ENCODE measurements at places on chromosomes 2 and 18. TPM values are rescaled to one million over a fixed set of nuclear protein-coding genes. Genes with fewer than 3 reads are reported as not detected.
A peak's percentile ranks its signal among the peaks of the same experiment; 100 is the strongest.

FAM110C gene
- polyA plus RNA-seq, result 7.6 TPM

CIDEA gene
- polyA plus RNA-seq, result 1.0 TPM

TLX2 gene
- 0.27 TPM for polyA plus RNA-seq

OTOS gene
- polyA plus RNA-seq, result not detected

GFPT1 gene
- 29.6 TPM for polyA plus RNA-seq

CCT4 gene
- polyA plus RNA-seq, result 132 TPM

OTOF gene
- 5.7 TPM for polyA plus RNA-seq

ITGAV gene
- 42.8 TPM for polyA plus RNA-seq

KCNG2 gene
- 2.2 TPM for polyA plus RNA-seq

GRCh38 chr18:75823471-75823870, 396.0 kb upstream of the SMIM21 start:
- DNase-seq, result no peak
- H3K27ac ChIP-seq, result no peak overlapping the region
- no peaks in the 10 kb centered on the region for H3K4me1 ChIP-seq
- H3K36me3 ChIP-seq, result no peaks in the 10 kb centered on the region
- H3K4me3 ChIP-seq, result no peak overlapping the region

GRCh38 chr18:36620788-36621187, 208.0 kb downstream of the TPGS2 start:
- peaks cover 6% of the 10 kb centered on the region for H3K36me3 ChIP-seq
- H3K27me3 ChIP-seq, result no peaks in the 10 kb centered on the region
- DNase-seq, result no peak

GRCh38 chr2:160324917-160325316, 124.8 kb upstream of the ITGB6 start:
- H3K4me3 ChIP-seq, result no peak overlapping the region
- H3K27ac ChIP-seq, result no peak overlapping the region
- H3K27me3 ChIP-seq, result no peaks in the 10 kb centered on the region
- DNase-seq, result no peak
- no peaks in the 10 kb centered on the region for H3K4me1 ChIP-seq

DNA sequence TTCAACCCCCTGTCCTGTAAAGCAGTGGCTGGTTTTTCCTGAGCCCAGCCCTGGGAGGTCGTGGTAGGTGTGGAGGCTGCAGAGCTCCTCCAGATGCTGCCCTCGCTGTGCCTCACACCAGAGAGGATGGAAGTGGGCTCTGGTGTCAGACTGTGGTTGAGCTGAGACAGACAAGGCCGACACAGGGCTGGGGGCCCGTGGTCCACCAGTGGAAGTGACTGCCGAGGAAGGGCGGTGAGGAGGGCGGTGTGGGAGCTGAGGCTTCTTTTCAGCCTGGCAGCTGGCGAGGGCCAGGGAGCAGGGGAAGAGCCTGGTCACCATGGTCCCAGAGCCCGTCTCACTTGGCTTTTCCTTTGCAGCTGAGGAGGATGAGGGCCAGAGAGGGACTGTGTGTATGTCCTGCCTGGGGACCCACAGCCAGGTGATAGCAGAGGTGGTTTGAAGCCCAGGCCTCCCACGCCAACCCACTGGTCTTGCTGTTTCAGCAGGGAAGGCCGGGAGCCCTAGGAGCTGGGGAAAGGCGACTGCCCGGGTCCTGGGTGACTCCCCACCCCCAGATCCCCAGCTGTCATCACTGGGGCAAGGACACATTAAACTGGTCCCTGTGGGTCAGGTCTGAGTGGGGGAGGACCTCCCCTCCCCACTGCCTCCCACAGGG, 8.5 kb downstream of the SFTPB start:
- H3K4me3 ChIP-seq, result no peak overlapping the region
- H3K4me1 ChIP-seq, result peaks cover 4% of the 10 kb centered on the region
- DNase-seq, result no peak
- H3K27me3 ChIP-seq, result no peaks in the 10 kb centered on the region

DNA sequence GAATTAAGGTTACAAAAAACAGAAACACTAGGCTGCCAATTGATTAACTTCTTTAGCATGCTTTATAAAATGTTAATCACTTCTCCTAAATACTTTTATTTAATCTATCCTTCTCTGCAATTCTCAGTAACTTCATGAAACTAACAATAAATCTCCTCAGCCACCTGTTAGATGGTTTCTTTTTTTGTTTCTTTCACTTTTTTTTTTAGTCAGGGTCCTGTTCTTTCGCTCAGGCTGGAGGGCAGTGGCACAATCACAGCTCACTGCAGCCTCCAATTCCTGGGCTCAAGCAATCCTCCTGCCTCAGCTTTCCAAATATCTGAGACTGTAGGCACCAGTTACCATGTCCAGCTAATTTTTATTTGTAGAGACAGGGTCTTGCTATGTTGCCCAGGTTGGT, 213.4 kb upstream of the STK17B start:
- no peak for DNase-seq
- H3K27me3 ChIP-seq, result no peaks in the 10 kb centered on the region
- no peak overlapping the region for H3K4me3 ChIP-seq
- no peaks in the 10 kb centered on the region for H3K4me1 ChIP-seq
- no peak overlapping the region for H3K27ac ChIP-seq

DNA sequence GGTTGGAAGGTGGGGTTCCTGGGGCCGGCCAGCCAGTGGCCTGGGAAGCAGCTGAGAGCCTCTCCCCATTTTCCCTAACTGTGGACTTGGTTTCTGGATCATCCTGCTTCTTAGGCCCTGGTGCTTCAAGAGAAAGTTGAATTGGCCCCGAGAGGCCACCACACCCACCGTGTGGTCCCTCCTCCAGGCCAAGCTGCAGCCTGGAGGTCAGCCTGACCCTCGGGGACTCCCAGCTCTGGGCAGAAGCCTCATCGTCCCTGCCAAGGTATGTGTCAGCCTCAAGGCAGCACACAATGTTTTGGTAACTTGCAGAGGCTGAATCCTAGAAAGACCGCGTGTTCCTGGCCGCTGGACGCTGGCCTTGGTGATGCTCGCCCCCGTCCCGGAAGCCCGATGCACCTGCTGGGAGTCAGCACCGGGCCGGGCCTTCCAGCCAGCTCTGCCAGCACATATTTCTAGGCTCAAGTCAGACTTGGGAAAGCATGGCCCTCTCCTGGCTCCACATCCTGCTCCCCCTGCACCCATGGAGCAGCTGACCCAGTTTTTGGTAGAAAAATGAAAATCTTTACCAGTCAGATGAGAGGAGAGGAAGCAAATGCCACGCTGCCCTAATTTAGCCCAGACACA, 72.6 kb downstream of the ACTR2 start:
- H3K27ac ChIP-seq, result peak overlapping the region; percentile 93
- H3K4me3 ChIP-seq, result no peak overlapping the region
- H3K36me3 ChIP-seq, result no peaks in the 10 kb centered on the region
- peaks cover 47% of the 10 kb centered on the region for H3K4me1 ChIP-seq

DNA sequence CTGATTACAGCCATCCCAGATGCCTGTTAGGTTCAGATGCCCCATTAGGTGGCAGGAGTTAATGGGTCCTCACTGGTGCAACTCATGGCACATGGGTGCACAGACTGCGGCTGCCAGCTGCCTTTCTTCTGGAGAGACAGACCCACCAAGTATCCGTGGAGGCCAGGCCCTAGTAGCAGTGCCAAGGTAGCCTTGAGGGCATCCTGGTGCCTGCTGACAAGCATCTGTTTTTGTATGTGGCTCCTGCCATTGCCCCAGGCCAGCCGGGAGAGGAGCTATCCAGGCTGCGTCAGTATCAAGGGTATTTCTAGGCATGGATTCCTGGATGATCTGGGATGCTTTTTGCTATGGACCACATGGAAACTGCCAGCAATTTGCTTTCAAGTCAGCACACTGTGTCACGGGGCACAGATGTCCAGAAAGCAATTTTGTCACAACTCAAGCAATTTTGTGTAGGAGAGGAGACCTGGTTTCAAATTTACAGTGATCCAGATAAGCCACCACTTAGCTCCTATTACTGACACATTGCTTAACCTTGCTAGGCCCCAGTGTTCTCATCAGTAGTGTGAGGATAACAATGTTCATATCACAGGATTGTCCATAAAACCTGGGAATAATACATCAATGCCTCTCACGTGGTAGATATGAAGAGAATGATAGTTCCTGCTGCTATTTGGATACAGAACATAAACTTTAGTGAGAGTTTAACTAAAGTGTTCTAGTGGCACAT, 815.1 kb upstream of the RAB6C start:
- H3K4me1 ChIP-seq, result no peaks in the 10 kb centered on the region
- no peaks in the 10 kb centered on the region for H3K36me3 ChIP-seq
- DNase-seq, result no peak
- H3K4me3 ChIP-seq, result no peak overlapping the region

- no peaks in the 10 kb centered on the region for H3K27me3 ChIP-seq
- no peak overlapping the region for H3K27ac ChIP-seq
- no peak overlapping the region for H3K4me3 ChIP-seq
- DNase-seq, result no peak
- H3K4me1 ChIP-seq, result no peaks in the 10 kb centered on the region
- peaks cover 34% of the 10 kb centered on the region for H3K36me3 ChIP-seq
Measured at GRCh38 chr18:13745696-13746095, 19.2 kb downstream of the RNMT start.

DNA sequence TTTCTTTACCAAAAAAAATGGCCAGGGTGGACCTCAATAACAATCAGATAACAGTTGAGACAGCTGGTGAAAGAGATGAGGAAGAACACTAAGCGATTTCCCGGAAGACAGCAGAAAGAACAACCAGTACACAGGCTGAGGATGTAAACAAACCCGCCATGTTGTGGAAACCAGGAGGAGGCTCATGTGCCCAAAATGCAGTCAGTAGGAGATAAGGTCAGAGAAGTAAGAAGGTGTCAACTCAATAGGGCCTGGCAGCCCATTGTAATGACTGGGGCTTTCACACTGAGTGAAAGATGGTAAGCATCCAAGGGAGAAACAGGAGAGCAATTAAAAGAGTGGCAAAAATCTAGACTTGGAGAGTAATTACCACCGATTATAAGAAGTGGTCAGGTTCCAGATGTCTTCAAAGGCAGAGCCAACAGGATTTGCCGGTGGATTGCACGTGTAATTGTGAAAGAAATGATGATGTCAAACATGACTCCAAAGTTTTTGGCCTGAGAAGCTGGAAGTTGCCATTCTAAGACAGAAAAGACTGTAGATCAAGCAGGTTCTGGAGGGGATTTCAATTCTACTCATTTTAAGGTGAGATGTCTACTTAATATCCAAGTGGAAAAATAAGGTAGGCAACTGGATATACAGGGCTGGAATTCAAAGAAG, 77.7 kb upstream of the CYP1B1 start:
- no peak overlapping the region for H3K27ac ChIP-seq
- H3K36me3 ChIP-seq, result no peaks in the 10 kb centered on the region
- peaks cover 9% of the 10 kb centered on the region for H3K4me1 ChIP-seq
- DNase-seq, result no peak
- no peaks in the 10 kb centered on the region for H3K27me3 ChIP-seq

- no peak overlapping the region for H3K4me3 ChIP-seq
- no peak overlapping the region for H3K27ac ChIP-seq
- H3K36me3 ChIP-seq, result no peaks in the 10 kb centered on the region
- no peak for DNase-seq
- H3K27me3 ChIP-seq, result no peaks in the 10 kb centered on the region
Measured at GRCh38 chr2:239893236-239893515, 132.0 kb downstream of the NDUFA10 start.

DNA sequence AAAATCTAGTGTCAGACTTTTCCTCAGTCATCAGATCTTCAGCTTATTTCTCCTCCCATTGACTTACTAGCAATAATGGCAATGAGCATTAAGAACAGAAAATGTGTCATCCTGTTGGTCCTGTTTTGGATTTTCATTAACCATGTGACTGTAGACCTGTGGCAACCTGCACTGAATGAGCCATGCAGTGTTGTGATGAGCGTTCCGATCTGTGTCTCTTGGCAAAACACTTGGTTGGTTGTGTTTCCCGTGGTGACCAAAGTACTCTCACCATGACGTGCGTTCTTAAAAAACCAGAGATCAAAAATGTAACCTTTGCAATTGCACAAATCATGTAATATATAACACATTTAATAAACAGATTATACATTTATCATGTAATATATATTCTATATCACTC, 138.6 kb downstream of the MAP3K20 start:
- H3K4me3 ChIP-seq, result no peak overlapping the region
- H3K27ac ChIP-seq, result no peak overlapping the region
- no peaks in the 10 kb centered on the region for H3K36me3 ChIP-seq
- no peaks in the 10 kb centered on the region for H3K27me3 ChIP-seq

DNA sequence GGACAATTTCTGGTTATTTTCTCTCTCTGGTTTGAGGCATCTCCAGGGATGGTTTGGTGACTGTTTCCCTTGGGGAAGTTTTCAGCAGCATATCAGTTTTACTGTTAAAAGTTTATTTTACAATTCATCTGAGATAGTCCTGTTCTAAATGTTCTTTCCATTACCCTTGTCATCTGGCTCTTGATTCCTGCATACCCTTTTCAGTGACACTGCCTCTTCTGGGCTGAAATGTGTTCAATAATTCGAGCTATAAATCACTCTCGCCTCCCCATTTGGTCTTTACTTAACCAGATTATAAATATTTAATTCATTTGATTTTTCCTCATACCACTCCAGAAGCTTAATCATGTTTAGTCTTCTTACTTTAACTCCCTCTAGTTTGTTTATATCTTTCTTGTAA, 9.5 kb downstream of the DCC start:
- no peak overlapping the region for H3K4me3 ChIP-seq
- H3K4me1 ChIP-seq, result peaks cover 5% of the 10 kb centered on the region
- no peaks in the 10 kb centered on the region for H3K36me3 ChIP-seq
- DNase-seq, result no peak

DNA sequence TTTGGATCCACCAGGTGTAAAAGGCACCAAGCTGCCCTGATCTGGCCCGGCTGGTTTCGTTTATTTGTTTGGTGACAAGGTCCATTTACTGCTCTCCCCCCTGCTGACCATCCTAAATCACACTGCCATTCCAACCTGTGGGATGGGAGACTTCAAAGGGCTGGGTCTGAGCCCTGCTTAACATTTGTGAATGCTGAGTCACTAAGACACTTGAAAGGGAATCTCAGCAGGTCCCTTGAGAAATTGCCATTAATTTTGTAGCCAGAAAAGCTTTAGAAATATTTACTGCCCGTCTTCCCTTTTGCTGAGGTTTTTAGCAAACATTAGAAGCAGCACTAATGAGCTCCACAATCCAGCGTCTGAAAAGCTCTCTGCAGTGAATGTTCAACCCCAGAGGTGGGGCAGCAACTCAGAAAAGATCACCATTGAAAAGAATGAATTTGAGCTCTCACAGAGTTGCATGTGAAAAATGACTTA, 133.8 kb downstream of the ARL4C start:
- H3K36me3 ChIP-seq, result no peaks in the 10 kb centered on the region
- no peak overlapping the region for H3K4me3 ChIP-seq
- H3K4me1 ChIP-seq, result peaks cover 2% of the 10 kb centered on the region
- peak; percentile 45 for DNase-seq
- H3K27me3 ChIP-seq, result no peaks in the 10 kb centered on the region

DNA sequence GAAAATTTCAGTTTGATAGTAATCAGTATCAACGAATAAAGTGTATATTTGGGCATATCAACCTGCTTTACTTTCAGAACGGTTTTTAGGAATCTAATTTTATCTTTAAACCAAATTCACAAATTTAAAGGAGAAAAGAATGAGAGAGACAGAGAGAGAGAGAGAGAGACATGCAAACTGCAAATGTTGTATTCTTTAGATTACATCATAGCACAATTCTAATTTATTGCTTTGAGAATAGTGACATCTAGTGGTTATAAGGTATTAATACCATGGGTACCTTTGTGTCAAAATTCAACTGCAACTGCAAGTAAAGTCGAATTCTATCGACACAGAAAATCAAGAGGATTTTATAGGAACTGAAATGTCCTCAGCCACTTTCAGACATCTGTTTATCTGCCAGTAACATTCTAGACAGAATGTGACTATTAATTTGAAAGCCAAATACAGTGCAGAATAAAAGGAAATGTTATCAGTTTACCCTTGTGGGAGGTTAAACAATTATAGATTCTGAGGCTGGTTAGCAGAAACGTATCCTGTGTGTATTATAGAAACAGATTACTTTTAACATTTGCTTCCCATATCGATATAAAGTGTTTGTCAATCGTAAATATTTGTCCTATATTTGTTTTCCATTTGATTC, 529.8 kb upstream of the VRK2 start:
- no peaks in the 10 kb centered on the region for H3K4me1 ChIP-seq
- H3K27me3 ChIP-seq, result no peaks in the 10 kb centered on the region
- no peak overlapping the region for H3K4me3 ChIP-seq
- H3K36me3 ChIP-seq, result no peaks in the 10 kb centered on the region
- DNase-seq, result peak; percentile 53
